Stimulated activated CD4-positive, alpha-beta T cell treated with anti-CD3 and anti-CD28 coated beads, Interleukin-1b, Interleukin-23, amount 100 ng/mL, for 24 hours (primary cell): ENCODE measurements at places on chromosomes 1 and 21.

- DNase-seq = no peak
Observed at GRCh38 chr1:52127181-52128180, 14.4 kb upstream of the ZFYVE9 start.

DNA sequence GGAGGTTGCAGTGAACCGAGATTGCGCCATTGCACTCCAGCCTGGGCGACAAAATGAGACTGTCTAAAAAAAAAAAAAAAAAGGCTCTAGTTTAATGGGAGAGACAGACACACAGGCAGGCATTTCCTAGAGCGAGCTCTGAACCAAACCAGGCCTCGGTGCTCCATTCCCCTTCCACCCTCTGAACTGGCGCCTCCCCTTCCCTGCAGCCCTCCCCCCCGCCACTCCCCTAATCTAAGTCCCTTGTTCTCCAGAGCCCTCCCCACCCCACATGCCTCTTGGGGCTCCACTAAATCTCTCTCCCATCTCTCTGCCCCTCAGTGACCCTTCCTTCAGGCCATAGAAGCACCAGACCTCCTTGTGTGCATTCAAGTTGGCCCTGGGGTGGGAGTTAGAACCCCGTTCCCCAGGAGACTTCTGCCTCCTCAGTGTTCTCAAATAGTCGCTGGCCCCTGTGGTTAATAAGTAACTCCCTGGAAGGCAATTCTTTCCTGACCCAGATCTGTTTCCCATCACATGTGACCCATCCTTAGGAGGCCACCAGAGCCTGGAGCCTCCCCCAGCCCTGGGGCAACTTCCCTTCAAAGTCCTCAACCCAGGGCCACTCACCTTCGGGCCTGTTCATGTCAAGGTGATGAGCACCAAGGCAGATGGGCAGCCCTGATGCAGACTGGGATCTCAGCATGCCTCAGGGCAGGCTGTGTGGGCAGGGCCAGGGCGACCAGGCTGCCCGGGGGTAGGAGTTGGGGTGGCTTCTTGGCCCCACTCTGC is 42.6 kb upstream of the EPB41 start:
- no peak for DNase-seq

- no peak for DNase-seq
Observed at GRCh38 chr1:246364415-246364941, 142.6 kb downstream of the SMYD3 start.

GRCh38 chr21:32371913-32372314 is 20.9 kb downstream of the URB1 start:
- no peak for DNase-seq

GRCh38 chr1:96845464-96845863 is 123.9 kb downstream of the PTBP2 start:
- no peak for DNase-seq
